ENCODE measurements at places on chromosomes 6 and 20.

DNA sequence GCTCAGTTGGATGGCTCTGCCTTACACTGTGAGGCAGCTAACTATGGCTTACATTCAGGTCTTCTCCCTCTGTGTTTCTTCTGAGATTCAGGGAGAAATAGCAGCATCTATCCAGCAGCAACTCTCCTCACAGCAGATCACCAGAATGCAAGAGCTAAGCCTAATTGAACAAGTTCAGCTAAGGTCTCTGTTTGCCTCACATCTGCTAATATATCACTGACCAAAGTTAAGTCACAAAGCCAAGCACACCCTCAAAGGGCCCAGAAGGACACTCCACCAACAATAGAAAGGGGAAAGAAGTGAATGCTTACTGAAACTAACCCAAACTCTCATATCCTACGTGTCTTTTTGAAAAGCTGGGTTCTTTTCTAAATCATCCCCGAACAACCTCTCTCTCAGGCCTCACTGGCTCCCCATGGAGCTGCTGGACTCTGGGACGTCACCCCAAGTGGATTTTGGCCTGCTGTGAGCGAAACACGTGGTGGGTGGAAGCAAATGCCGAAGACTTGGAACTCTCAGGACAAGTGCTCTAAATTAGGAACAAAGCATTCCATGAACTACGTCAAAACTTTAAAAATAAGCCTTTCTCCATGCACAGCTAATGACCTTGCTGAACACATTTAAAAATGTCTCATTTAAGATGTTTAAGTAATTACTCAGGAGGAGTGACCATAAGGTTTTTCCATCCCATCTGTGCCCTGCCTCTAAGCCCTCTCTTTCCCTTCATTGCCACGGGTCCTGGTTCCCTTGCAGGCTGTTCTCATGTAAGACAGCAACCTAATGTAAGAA, 167.5 kb upstream of the PLCB4 start:
- DNase-seq: no peak

GRCh38 chr6:29747688-29748250, 24.5 kb downstream of the HLA-F start:
- no peak for DNase-seq

DNA sequence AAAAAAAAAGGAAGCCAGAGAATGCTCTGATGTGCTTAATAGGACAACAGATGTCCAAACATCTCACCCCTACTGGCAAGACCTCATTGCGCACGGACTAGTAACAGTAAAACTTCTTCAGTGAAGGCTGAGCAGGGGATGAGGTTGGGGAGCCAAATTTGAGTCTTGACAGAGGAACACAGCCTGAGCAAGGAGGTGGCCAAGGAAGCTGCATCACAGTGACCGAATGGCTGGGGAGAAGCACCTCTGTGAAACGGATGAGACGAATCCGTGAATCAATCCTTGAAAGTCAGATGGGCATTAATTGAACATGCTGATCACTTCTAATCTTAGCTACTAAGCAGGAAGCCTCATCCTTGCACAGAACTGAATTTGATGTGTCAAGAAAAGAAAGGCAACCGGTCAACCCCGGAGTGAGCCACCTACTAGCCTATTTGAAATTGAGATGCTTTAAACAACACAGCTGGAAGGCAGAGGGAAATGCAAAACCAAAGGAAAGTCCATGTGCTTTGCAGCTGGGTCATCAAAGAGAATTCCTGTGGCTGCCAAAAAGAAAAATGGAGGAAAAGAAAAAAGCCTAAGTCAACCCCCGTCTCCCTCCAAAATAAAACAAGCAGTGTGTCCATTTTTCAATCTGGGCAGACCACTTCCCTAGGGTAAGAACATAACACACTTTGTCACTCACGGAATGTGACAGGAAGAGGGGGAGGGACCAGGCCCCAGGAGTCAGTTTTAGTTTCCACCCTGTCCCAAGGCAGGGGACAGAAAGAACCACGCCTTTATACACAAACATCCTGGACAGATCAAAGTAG, 29.5 kb downstream of the PXDC1 start:
- DNase-seq: no peak

GRCh38 chr6:162154001-162154400, 573.6 kb downstream of the PRKN start:
- no peak for DNase-seq

Measured in NCI-H2081 (cell line).